ENCODE measurements at places on chromosomes 7 and 10. TPM values are rescaled to one million over a fixed set of nuclear protein-coding genes. Genes with fewer than 3 reads are reported as not detected.

RPEL1 gene
- not detected for total RNA-seq

SUFU gene
- total RNA-seq: 5.4 TPM

WEE2 gene
- total RNA-seq: not detected

SPDYE2 gene
- not detected for total RNA-seq

HOXA11 gene
- not detected for total RNA-seq

PON1 gene
- not detected for total RNA-seq

KAZALD1 gene
- total RNA-seq: 11.8 TPM

GUSB gene
- 20.8 TPM for total RNA-seq

TMEM106B gene
- total RNA-seq: 44.2 TPM

SRRM3 gene
- 1.3 TPM for total RNA-seq

ALOX5 gene
- not detected for total RNA-seq

ADGRA1 gene
- not detected for total RNA-seq

CDHR1 gene
- under 0.01 TPM for total RNA-seq

ACHE gene
- not detected for total RNA-seq

ARMC3 gene
- total RNA-seq: not detected

SPDYE5 gene
- not detected for total RNA-seq

ENTPD1 gene
- total RNA-seq: not detected
